ENCODE measurements at places on chromosomes 7 and 10. TPM values are rescaled to one million over a fixed set of nuclear protein-coding genes. Genes with fewer than 3 reads are reported as not detected.
A peak's percentile ranks its signal among the peaks of the same experiment; 100 is the strongest.

DNA sequence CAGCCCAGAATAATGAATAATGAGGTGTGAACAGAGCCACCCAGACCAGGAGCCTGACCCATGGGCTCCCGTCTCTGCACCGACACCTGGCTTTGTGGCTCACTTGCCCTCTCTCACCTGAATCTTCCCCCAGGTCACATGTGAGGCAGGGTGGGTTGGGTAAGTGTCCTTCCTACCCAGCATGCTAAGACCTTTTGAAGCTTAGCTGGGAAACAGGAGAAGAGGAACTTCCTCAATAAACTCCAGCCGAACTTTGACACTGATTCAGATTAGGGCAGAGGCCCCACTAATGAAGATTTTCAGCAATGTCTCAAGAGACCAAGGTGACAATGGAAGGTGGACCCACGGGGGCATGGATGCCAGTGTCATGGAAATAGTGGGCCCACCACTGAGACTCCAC is 46.6 kb upstream of the AQP1 start:
- H3K4me3 ChIP-seq: no peak overlapping the region
- H3K27me3 ChIP-seq: no peaks in the 10 kb centered on the region
- H3K36me3 ChIP-seq: no peaks in the 10 kb centered on the region
- peaks cover 18% of the 10 kb centered on the region for H3K4me1 ChIP-seq
- H3K27ac ChIP-seq: no peak overlapping the region

DNA sequence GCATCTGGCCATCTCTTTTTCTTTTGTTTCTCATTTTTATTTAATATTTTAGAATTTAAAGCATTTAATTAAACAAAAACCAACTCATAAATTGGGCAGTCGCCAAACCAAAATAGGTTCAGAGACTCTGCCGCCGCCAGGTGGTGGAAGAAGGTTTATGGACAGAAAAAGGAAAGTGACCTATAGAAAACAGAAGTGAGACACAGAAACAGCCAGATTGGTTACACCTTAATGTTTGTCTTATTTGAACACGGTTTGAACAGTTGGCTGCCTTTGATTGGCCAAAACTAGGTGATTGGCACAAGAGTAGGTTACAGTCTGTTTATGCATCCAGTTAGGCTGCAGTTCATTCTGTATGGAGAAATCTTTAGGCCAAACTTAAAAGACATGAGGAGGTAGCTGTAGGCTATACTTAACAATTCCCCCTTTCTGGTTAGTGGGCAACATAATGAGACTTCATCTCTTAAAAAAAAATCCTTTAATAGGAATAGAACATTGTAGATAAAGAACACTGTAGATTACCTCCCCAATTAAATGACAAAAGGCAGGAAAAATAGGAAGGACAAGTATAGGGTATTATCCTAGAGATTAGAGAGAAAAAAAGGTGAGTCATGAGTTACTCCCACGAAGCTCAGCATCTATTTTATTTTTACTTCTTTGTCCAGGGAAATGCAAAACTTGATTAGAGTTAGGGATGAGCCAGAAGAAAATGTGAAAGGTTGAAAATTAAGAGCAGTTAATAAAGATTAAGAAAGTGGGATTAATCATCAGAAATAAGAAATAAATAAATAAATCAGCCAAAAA is 23.9 kb upstream of the CYCS start:
- no peak for DNase-seq
- no peak overlapping the region for H3K4me3 ChIP-seq
- H3K4me1 ChIP-seq: no peaks in the 10 kb centered on the region
- H3K36me3 ChIP-seq: peaks cover 10% of the 10 kb centered on the region
- no peaks in the 10 kb centered on the region for H3K27me3 ChIP-seq

- H3K27me3 ChIP-seq: no peaks in the 10 kb centered on the region
- no peak overlapping the region for H3K27ac ChIP-seq
- H3K36me3 ChIP-seq: no peaks in the 10 kb centered on the region
- DNase-seq: no peak
- no peak overlapping the region for H3K4me3 ChIP-seq
- peaks cover 23% of the 10 kb centered on the region for H3K4me1 ChIP-seq
Observed at GRCh38 chr10:100909501-100910263, 3.1 kb upstream of the SLF2 start.

- H3K36me3 ChIP-seq: no peaks in the 10 kb centered on the region
- no peak overlapping the region for H3K27ac ChIP-seq
- H3K27me3 ChIP-seq: no peaks in the 10 kb centered on the region
- DNase-seq: no peak
- H3K4me3 ChIP-seq: no peak overlapping the region
Observed at GRCh38 chr7:135920478-135920877, 56.7 kb downstream of the MTPN start.

DNA sequence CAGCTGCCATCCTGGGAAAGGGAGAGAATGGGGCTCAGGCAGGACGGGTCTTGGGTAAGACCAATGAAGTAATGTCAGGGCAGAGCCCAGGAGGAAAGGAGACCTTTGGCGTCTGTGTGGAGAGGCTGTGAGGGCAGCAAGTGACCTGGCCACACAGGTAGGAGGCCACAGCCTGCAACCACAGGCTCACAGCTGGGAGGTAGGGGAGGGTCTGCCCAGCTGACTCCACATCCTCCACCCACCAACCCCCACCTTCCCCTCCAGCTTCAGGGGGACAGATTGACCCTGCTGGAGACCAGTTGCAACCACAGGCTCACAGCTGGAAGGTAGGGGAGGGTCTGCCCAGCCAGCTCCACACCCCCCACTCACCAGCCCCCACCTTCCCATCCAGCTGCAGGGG is 262.2 kb upstream of the TCERG1L start:
- H3K4me1 ChIP-seq: no peaks in the 10 kb centered on the region
- DNase-seq: no peak
- H3K27me3 ChIP-seq: peaks cover 9% of the 10 kb centered on the region
- H3K4me3 ChIP-seq: no peak overlapping the region
- no peaks in the 10 kb centered on the region for H3K36me3 ChIP-seq

GRCh38 chr10:127976286-127976685 is 69.4 kb downstream of the PTPRE start:
- no peak overlapping the region for H3K4me3 ChIP-seq
- H3K4me1 ChIP-seq: peaks cover 41% of the 10 kb centered on the region
- H3K27me3 ChIP-seq: no peaks in the 10 kb centered on the region
- H3K27ac ChIP-seq: no peak overlapping the region

- no peak overlapping the region for H3K27ac ChIP-seq
- H3K4me3 ChIP-seq: no peak overlapping the region
- no peaks in the 10 kb centered on the region for H3K27me3 ChIP-seq
- no peaks in the 10 kb centered on the region for H3K36me3 ChIP-seq
- no peak for DNase-seq
- peaks cover 8% of the 10 kb centered on the region for H3K4me1 ChIP-seq
Observed at GRCh38 chr7:134708692-134709091, 62.0 kb downstream of the BPGM start.

GRCh38 chr7:93945756-93946535 is 24.4 kb downstream of the GNG11 start:
- no peaks in the 10 kb centered on the region for H3K36me3 ChIP-seq
- no peak for DNase-seq
- no peak overlapping the region for H3K4me3 ChIP-seq
- no peaks in the 10 kb centered on the region for H3K27me3 ChIP-seq
- no peak overlapping the region for H3K27ac ChIP-seq

GRCh38 chr10:68171539-68172080 is 60.3 kb downstream of the ATOH7 start:
- H3K4me1 ChIP-seq: no peaks in the 10 kb centered on the region
- no peak overlapping the region for H3K4me3 ChIP-seq
- no peak overlapping the region for H3K27ac ChIP-seq
- no peaks in the 10 kb centered on the region for H3K36me3 ChIP-seq
- no peak for DNase-seq
- no peaks in the 10 kb centered on the region for H3K27me3 ChIP-seq

- H3K4me1 ChIP-seq: peaks cover 13% of the 10 kb centered on the region
- H3K27me3 ChIP-seq: no peaks in the 10 kb centered on the region
- H3K36me3 ChIP-seq: no peaks in the 10 kb centered on the region
- H3K27ac ChIP-seq: no peak overlapping the region
- DNase-seq: no peak
- peak overlapping the region; percentile 34 for H3K4me3 ChIP-seq
Observed at GRCh38 chr7:102044984-102045673, 227.7 kb downstream of the CUX1 start.

- H3K4me3 ChIP-seq: no peak overlapping the region
- no peak for DNase-seq
- no peaks in the 10 kb centered on the region for H3K4me1 ChIP-seq
- no peaks in the 10 kb centered on the region for H3K36me3 ChIP-seq
- no peak overlapping the region for H3K27ac ChIP-seq
Observed at GRCh38 chr7:121416533-121416932, 20.4 kb upstream of the FAM3C start.

- no peak overlapping the region for H3K4me3 ChIP-seq
- peaks cover 34% of the 10 kb centered on the region for H3K36me3 ChIP-seq
- peaks cover 14% of the 10 kb centered on the region for H3K4me1 ChIP-seq
- DNase-seq: no peak
Observed at GRCh38 chr7:149156898-149157297, 9.6 kb downstream of the ZNF398 start.

DNA sequence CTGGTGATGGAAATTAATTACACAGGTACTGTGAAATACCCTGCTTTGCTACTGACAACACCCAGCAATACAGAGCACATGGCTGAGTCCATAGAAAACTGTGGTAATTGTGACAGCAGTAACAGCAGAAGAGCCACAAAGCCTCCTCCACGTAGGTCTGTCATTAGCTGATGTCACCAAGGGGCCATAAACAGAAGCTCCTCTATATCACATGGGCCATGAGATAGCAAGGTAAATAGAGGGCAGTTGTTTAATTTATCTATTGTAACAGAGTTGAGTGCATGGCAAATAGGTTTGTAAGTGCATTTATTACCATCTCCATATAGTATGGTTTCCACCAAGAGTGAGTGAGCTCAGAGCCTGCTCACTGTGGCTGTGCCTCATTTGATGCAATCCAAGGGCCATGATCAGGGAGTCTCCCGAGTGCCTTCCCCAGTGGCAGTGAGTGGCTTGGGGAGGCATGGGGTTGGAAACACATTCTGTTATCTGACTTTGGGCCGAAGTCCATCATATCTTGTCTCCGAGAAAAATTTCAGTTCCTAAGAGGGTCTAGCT is 281.2 kb downstream of the SKAP2 start:
- H3K27me3 ChIP-seq: no peaks in the 10 kb centered on the region
- no peaks in the 10 kb centered on the region for H3K36me3 ChIP-seq
- H3K27ac ChIP-seq: no peak overlapping the region

- H3K4me3 ChIP-seq: no peak overlapping the region
- no peaks in the 10 kb centered on the region for H3K27me3 ChIP-seq
- H3K36me3 ChIP-seq: no peaks in the 10 kb centered on the region
- DNase-seq: no peak
Observed at GRCh38 chr7:17502213-17503060, 204.0 kb downstream of the AHR start.

DNA sequence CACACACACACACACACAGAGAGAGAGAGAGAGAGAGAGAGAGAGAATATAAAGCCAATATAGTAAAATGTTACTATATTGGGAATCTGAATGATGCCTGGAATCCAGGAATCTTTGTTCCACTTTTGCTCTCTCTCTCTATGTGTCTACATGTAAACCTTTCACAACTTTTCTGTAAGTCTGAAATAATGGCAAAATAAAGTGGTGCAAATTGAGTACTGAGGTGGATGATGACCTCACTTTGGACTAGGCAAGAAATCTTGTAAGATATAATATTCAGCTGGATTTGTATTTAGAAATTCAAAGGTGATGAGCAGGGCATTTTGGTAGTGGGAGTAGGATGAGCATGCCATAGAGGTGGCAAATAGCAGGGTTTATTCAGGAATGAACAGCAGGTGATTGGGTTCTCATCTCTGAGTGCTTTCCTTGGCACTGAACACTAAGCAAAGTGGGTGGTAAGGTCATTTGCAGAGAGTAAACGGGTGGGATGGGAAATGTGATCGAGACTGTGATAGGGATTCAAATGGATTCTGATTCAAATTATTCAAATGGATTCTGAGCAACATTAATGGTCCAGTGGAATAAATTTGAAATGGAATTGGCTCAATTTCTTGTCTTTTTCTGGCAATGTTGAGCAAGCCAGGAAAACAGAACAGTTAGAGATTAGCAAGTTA is 9.7 kb upstream of the ANLN start:
- H3K4me1 ChIP-seq: no peaks in the 10 kb centered on the region
- no peak for DNase-seq
- no peaks in the 10 kb centered on the region for H3K36me3 ChIP-seq
- H3K27me3 ChIP-seq: no peaks in the 10 kb centered on the region
- H3K4me3 ChIP-seq: no peak overlapping the region

- no peak overlapping the region for H3K27ac ChIP-seq
- DNase-seq: no peak
- no peaks in the 10 kb centered on the region for H3K36me3 ChIP-seq
- no peaks in the 10 kb centered on the region for H3K27me3 ChIP-seq
- no peaks in the 10 kb centered on the region for H3K4me1 ChIP-seq
Observed at GRCh38 chr7:46900312-46901263, 681.3 kb downstream of the TNS3 start.

DNA sequence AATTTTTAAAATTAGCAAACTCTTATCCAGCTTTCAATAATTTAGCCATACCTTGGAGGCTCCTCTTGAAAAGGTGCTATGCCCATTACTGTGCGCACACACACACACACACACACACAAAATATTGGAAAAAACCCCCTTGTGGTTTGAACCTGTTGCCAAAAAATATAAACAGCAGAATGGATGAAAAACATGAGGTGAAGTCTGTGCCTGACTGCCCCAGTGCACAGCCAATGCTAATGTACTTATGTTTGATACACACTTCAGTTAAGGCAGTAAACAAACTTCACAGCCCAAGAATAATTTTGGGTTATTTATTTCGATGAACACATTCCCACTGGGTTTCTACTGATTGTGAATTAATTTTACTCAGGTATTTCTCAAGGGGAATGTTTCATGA is 113.2 kb upstream of the SEM1 start:
- peaks cover 3% of the 10 kb centered on the region for H3K4me1 ChIP-seq
- H3K27ac ChIP-seq: no peak overlapping the region
- H3K27me3 ChIP-seq: no peaks in the 10 kb centered on the region
- H3K36me3 ChIP-seq: no peaks in the 10 kb centered on the region
- H3K4me3 ChIP-seq: no peak overlapping the region

GRCh38 chr10:13496164-13496563 is 32.6 kb downstream of the BEND7 start:
- no peak overlapping the region for H3K27ac ChIP-seq
- H3K4me1 ChIP-seq: no peaks in the 10 kb centered on the region
- H3K27me3 ChIP-seq: no peaks in the 10 kb centered on the region
- DNase-seq: no peak
- H3K4me3 ChIP-seq: no peak overlapping the region

Gene ZNF107
- 14.4 TPM for total RNA-seq

Gene LRIT1
- not detected for total RNA-seq

Gene ATOH7
- not detected for total RNA-seq

Gene CFAP43
- 0.78 TPM for total RNA-seq

Gene CUZD1
- 0.81 TPM for total RNA-seq

Gene PNLIPRP2
- total RNA-seq: not detected

Gene SPDYE2
- not detected for total RNA-seq

Gene ASIC3
- total RNA-seq: 2.7 TPM

Gene DGKI
- total RNA-seq: 1.8 TPM

Gene CCDC172
- total RNA-seq: not detected

Gene TCTN3
- 21.0 TPM for total RNA-seq

Gene POM121
- 29.1 TPM for total RNA-seq

Gene BEND7
- 8.0 TPM for total RNA-seq

Gene IMMP2L
- 13.3 TPM for total RNA-seq

Measured in suprapubic skin (tissue), 4 donors.